Spinal cord (tissue), 10 donors: ENCODE measurements at places on chromosomes 5 and 9. TPM values are rescaled to one million over a fixed set of nuclear protein-coding genes. Genes with fewer than 3 reads are reported as not detected.

Gene GHR
- total RNA-seq = 12.2 TPM

Gene ENG
- total RNA-seq = 14.5 TPM

Gene ANKDD1B
- 3.4 TPM for total RNA-seq

Gene RLN2
- 0.66 TPM for total RNA-seq

Gene CHSY3
- 13.7 TPM for total RNA-seq

Gene IDNK
- 5.6 TPM for total RNA-seq

Gene UBE2QL1
- total RNA-seq = 9.3 TPM

Gene PITX1
- 0.11 TPM for total RNA-seq

Gene TMC1
- 0.39 TPM for total RNA-seq

Gene FOXD4
- total RNA-seq = 0.99 TPM

Gene MELK
- 11.5 TPM for total RNA-seq
